Bronchial smooth muscle cell (primary cell): ENCODE measurements at places on chromosomes 6 and 20. TPM values are rescaled to one million over a fixed set of nuclear protein-coding genes. Genes with fewer than 3 reads are reported as not detected.

DYNLT2 gene
- total RNA-seq: 0.26 and 0.63 TPM in 2 replicates

GPR63 gene
- 0.16 and 0.34 TPM in 2 replicates for total RNA-seq

PDE7B gene
- total RNA-seq: 43.3 and 65.6 TPM in 2 replicates

IFT52 gene
- total RNA-seq: 47.6 and 61.9 TPM in 2 replicates

SMLR1 gene
- total RNA-seq: not detected in 2 replicates

TMEM244 gene
- total RNA-seq: 0.47 and 0.52 TPM in 2 replicates

LKAAEAR1 gene
- 0.09 and 0.16 TPM in 2 replicates for total RNA-seq

BTBD3 gene
- total RNA-seq: 13.4 and 21.6 TPM in 2 replicates

OPRM1 gene
- under 0.01 TPM in 1 of 2 replicates, not detected in the other for total RNA-seq

ELOVL2 gene
- total RNA-seq: not detected in 2 replicates

OLIG3 gene
- total RNA-seq: not detected in 2 replicates

IL17A gene
- total RNA-seq: not detected in 2 replicates

NUS1 gene
- 7.9 and 13.9 TPM in 2 replicates for total RNA-seq

TINAG gene
- total RNA-seq: not detected in 2 replicates

BPIFB1 gene
- not detected in 2 replicates for total RNA-seq

PROCR gene
- total RNA-seq: 125 and 171 TPM in 2 replicates

OR12D2 gene
- total RNA-seq: not detected in 2 replicates

OXT gene
- not detected in 2 replicates for total RNA-seq

KCNK17 gene
- total RNA-seq: not detected in 2 replicates

C6orf47 gene
- total RNA-seq: 16.9 and 19.9 TPM in 2 replicates

ZSWIM1 gene
- total RNA-seq: 3.0 and 3.7 TPM in 2 replicates

DAAM2 gene
- total RNA-seq: 2.3 and 4.7 TPM in 2 replicates

APCDD1L gene
- 2.7 and 4.1 TPM in 2 replicates for total RNA-seq

KCNS1 gene
- 0.09 and 0.79 TPM in 2 replicates for total RNA-seq

BACH2 gene
- 0.32 and 0.52 TPM in 2 replicates for total RNA-seq

MICA gene
- total RNA-seq: 46.5 and 68.6 TPM in 2 replicates

HSPA1B gene
- 149 and 280 TPM in 2 replicates for total RNA-seq

SLC17A1 gene
- total RNA-seq: not detected in 2 replicates

SERPINB1 gene
- 7.0 and 15.9 TPM in 2 replicates for total RNA-seq

NEU1 gene
- total RNA-seq: 73.7 and 87.3 TPM in 2 replicates

LAMP5 gene
- total RNA-seq: not detected in 2 replicates

DSP gene
- 0.16 and 0.86 TPM in 2 replicates for total RNA-seq

SCUBE3 gene
- total RNA-seq: 2.4 and 2.8 TPM in 2 replicates

HEBP2 gene
- 11.2 and 24.9 TPM in 2 replicates for total RNA-seq

SRSF3 gene
- 134 and 173 TPM in 2 replicates for total RNA-seq

SLC35F1 gene
- total RNA-seq: under 0.01 TPM in 1 of 2 replicates, not detected in the other

C2 gene
- total RNA-seq: 0.86 and 2.0 TPM in 2 replicates

MCCD1 gene
- not detected in 2 replicates for total RNA-seq

GLP1R gene
- not detected in 2 replicates for total RNA-seq

RNF144B gene
- total RNA-seq: 0.79 and 1.0 TPM in 2 replicates

RBM12 gene
- 24.6 and 29.3 TPM in 2 replicates for total RNA-seq

CRISP3 gene
- not detected in 2 replicates for total RNA-seq

CTSA gene
- total RNA-seq: 134 and 234 TPM in 2 replicates

ASIP gene
- total RNA-seq: not detected in 2 replicates
